Natural killer cell treated with Interleukin-12 subunit alpha and Interleukin-12 subunit beta and Interleukin-15 and Interleukin-18, amount 100 ng/mL, for 72 hours (primary cell): ENCODE measurements at places on chromosomes 2 and 18.

DNA sequence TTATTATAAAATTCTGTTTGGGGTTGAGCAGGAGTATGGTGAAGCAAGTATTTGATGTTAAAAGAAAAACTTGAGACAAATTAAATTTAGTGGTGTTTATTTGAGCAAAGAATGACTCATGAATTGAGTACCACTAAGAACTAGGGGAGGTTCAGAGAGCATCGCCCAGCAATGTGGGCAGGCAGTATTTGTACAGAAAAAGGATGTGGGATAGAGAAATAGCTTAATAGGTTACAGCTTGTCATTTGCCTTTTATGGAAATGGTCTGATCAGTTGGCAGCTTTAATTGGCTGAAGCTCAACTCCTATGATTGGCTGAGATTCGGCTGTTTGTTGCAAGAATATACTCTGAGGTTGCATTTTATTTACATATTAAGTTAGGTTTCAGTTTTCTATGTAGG lies 68.2 kb downstream of the LRATD1 start:
- DNase-seq = no peak

DNA sequence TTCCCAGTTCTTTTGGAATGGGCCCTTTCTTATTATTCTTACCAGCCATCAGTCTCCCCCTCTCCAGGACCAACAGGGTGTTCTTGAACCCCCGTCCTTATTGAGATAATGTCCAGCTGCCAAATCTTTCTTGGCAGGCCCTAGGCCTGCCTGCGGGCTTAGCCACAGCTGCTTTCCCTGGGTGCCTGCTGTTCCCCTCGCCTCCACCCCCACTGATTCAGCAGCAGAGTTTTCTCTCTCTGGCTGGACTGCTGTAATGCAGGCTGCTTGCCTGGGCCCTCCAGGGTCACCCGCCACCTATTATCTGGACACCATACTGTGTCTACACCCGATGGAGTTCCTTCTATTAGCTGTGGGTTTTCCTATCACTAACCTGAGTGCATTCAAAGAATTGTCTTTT lies 395.4 kb upstream of the ATP5MC3 start:
- no peak for DNase-seq

DNA sequence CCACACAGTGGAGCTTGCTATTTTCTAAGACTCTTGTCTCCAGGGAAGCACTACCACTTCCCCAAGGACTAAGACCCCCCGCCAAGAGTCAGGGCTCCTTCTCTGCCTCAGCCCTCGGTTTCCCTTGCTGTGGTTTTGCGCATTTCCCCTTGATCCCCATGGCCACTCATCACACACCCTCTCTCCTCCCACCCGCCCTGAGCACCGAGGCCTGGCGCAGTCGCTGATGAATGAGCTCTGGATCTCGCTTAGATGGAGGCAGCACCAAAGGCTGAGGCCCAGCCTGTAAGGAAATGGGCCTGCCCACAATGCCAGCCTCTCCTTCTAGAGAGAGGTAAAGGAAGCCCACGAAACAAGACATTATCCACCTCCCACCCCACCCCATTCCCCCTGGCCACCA lies 96.9 kb downstream of the TNS1 start:
- no peak for DNase-seq

- DNase-seq = no peak
Observed at GRCh38 chr18:36572135-36572856, 256.5 kb downstream of the TPGS2 start.

GRCh38 chr2:119696494-119697030 lies 17.6 kb downstream of the TMEM177 start:
- DNase-seq = no peak

GRCh38 chr2:186515376-186515775 lies 29.3 kb downstream of the ZC3H15 start:
- DNase-seq = no peak

- no peak for DNase-seq
Observed at GRCh38 chr2:68643011-68643873, at the start of gene PROKR1. Gene PROKR1 (plus strand): TSS chr2:68643579. CDS start chr2:68645822, 2,243 bp downstream.
